ENCODE measurements at places on chromosomes 16 and 17.

DNA sequence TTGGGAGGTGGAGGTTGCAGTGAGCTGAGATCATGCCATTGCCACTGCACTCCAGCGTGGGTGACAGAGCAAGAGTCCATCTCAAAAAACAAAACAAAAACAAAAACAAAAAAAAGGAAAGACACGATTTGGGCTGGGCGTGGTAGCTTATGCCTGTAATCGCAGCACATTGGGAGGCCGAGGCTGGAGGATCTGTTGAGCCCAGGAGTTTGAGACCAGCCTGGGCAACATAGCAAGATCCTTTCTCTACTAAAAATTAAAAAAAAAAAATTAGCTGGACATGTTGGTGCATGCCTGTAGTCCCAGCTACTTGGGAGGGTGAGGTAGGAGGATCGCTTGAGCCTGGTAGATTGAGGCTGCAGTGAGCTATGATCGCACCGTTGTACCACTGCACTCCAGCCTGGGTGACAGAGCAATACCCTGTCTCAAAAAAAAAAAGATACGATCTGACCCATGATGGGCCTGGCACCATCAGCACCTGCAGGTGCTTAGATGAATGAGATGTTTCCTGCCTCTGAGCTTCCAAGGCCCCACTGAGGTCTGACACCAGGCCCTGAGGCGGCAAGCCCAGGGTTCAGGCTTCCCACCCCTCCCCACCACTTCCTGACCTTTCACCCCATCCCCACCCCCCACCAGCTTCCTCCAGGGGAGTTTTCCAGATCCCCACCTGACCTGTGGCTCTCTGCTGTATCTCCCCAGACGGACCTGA, 21.7 kb downstream of the ATP2A1 start:
- no peak for DNase-seq

GRCh38 chr16:11621920-11622651, 35.4 kb upstream of the LITAF start:
- no peak for DNase-seq

- no peak for DNase-seq
Measured at GRCh38 chr17:79045001-79045729, 21.2 kb downstream of the C1QTNF1 start.

DNA sequence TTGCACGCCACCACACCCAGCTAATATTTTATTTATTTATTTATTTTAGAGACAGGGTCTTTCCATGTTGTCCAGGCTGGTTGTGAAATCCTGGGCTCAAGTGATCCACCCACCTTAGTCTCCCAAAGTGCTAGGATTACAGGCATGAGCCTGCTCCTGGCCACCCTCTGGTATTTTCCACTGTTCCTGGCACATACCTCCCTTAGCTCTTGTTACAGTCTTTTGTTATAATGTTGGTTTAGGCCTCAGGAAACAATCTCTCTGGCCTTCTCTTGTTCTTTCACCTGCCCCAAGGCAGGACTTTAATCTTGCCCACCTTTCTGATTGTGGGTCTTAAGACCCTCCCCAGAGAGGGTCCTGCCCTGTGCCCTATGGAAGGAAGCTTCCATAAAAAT, 3.6 kb upstream of the CYTH1 start:
- no peak for DNase-seq

DNA sequence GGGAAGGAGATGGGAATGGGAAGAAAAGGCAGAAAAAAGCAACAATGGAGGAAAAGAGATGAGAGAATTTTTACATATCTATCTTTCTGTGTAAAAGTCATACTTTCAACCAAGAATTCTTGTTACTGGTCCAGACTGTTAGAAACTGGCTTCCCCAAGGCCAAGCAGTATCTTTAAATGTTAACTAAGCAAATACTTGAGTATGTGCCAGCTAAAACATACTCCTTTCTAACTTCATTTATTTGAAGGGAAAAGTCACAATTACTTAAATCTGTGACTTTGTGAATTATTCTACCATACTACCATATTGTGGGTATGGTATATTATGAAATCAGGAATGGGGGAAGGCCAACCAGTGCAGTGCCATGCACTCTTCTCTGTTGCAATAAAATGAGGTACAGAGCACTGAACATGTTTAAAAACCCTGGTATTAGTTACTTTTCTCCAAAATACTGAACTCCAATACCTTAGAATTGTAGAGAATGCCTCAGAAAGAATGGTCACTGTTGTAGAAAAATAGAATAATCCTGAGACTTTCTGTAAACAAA, 92.3 kb upstream of the C17orf78 start:
- DNase-seq = no peak

DNA sequence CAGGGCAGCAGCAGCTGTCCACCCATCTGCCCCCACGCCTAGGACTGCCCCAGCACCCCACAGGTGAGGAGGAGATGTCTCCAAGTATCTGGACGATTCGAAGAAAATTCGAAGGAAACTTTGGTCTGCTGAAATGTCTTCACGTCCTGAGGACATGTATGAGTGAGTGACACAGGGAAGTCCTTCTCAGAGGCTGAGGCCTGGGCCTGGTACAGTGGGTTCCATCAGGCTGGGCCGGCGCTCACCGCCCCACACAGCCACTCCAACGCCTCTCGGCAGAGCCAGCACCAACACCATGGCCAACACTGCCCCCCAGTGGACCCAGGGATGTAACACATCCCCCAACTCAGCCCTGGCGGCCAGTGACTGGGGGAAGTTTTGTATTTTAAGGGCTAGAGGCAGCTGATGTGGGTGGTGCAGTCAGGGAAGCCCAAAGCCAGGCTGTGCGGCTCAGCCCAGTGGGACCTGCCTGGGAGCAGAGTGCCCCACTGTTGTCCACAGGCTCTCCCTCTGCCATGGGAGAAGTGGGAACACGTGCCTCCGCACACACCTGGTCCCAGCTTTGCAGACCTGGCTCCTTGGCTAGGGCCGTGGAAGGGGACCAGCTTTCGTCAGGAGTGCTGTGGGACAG, 55.8 kb upstream of the FASN start:
- DNase-seq = peak; percentile 86

DNA sequence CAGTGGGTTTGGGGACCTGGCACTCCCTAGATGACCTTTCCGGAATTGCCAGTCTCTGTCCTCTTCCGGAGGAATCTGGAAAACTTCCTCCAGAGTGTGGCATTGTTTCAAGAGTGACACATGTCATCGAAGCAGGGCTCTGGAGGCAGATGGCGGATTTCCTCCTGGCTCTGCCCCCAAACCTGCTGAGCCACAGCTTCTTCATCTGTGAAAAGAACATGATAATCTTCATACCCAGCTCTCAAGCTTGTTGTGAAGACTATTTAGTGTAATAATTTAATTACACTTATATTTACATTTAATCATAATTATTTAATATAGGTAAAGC, 19.7 kb upstream of the TEX2 start:
- DNase-seq = peak; percentile 64

DNA sequence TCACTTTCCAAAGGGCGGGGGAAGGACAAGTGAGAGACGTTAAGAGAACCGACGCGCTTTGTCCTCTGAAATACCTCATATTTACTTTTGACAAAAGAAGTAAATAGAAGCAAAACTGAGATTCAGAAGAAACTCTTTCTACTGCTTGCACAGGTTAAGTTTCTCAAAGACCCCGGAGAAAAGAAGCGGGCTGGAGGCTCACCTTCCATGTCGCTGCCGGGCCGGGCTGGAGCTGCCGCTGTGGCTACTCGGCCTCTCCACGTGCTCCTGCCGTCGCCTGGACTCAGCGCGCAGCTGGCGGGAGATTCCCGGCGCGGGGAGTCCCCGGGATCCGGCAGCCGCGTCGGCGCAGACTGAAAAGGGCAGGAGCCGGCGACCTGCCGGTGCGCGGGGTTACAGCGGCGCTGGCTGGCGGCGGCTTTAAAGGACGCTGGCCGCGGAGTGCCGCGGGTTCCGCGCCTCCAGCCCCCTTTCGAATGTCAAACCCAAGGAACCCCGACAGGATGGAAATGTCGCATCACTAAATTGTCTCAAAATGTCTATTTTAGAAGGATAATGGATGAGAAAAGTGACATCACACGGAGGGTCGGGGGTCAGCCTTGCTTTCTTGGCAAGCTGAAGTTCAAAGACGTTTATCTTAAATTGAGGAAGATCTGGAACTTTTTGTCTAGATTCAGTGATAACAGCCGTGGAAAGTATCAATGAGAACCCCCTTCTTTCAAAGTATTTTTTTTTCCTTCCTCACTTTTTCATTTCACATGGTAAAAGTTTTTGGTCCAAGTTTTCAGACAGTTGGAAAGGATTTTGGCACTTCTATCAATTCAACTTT, at the start of gene IKZF3:
Gene IKZF3, minus strand, starts transcription at position 395 of the 829 bp plus-strand sequence. Its CDS starts 186 bp downstream, at position 209.
- peak; percentile 82 for DNase-seq

GRCh38 chr17:64004218-64004770, 6.1 kb downstream of the PRR29 start:
- DNase-seq = no peak

DNA sequence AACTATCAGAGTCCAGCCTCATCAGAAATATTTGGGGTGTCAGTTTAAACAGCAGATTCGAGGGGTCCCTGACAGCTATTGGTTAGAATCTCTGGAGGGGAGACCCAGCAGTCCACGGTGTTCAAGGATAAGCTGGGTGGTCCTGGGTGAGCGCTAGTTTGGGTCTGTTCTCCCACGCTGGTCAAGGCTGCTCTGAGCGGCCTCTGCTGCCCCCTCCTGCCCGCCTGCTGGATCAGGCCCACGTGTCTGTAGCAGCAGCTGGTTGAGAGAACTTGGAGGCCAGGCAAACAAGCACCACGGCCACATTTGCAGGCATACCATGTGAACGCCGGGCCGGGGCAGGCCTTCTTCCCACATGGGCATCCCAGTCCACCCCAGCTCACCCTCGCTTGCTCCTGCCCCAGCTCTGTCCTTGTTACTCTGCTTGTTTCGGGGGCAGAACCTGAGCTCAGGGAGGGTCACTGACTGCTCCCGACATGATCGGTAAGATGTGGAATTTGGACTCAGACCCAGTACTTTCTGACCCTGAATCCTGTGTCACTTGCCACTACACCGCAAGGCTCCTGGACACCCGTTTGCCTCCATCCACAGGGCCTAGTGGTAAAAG, 7.4 kb downstream of the FOXF1 start:
- DNase-seq = peak; percentile 66

GRCh38 chr17:62057696-62058095, 7.4 kb downstream of the MED13 start:
- no peak for DNase-seq

DNA sequence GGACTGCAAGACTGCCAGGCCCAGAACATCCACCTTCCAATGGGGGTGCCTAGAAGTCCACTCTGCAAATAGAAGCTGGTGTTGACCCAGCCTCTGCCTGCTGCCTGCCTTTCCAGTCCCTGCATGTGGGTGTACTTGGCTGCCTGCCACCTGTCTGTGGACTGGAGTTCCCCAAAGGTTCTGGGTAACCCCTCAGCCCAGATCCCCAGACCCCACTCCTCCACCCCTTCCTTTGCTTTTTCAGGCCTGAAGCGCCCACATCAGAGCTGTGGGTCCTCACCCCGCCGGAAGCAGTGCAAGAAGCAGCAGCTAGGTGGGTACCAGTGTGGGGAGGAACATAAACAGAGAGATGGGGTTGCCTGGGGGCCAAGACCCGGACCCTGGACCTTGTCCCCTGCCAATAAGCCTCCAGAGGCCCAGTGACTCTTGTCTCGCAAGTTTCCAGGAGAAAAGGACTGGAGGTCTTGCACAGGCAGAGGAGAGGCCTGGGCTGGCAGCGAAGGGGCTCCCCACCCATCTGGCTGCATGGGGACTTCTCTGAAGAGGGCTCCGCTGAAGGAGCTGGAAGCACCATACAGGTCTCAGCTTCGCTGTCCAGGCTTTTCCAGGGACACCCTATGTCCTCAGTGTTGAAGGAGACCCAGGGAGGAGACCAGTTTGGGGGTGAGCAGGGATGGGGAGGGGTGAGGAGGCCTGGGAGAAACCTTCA, 34.3 kb downstream of the NLRC5 start:
- DNase-seq = no peak

DNA sequence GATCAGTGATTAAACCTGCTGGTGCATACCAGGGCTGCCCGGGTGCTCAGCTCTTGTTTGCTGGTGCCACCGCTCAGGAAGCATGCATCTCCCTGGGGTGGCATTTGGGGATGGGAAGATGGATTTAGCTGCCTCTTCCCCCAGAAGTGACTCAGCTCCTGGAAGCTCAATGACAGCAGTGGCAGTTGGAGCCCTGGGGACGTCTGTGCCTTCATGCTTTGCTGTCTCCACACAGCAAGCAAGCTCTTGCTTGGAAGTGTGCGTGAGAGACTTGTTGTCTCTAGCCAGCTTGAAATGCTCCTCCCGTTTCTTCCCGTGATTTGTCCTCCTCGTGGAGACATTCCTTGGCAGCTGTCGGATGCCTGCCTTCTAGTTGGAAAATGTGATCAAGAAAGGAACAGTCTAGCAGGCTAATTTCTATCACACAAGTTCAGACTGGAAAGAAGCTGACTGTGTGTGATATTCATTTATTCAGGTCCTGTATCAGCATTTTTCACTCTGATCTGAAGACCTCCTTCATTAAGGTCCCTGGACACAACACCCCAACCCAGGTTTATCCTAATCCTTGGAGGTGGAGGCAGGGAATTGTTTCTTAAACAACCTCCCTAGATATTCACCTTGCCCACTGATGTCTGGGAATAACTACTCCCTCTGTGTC, 73.0 kb downstream of the BMERB1 start:
- DNase-seq = no peak

- no peak for DNase-seq
Measured at GRCh38 chr16:54285414-54286089, 1.0 kb downstream of the IRX3 start.

DNA sequence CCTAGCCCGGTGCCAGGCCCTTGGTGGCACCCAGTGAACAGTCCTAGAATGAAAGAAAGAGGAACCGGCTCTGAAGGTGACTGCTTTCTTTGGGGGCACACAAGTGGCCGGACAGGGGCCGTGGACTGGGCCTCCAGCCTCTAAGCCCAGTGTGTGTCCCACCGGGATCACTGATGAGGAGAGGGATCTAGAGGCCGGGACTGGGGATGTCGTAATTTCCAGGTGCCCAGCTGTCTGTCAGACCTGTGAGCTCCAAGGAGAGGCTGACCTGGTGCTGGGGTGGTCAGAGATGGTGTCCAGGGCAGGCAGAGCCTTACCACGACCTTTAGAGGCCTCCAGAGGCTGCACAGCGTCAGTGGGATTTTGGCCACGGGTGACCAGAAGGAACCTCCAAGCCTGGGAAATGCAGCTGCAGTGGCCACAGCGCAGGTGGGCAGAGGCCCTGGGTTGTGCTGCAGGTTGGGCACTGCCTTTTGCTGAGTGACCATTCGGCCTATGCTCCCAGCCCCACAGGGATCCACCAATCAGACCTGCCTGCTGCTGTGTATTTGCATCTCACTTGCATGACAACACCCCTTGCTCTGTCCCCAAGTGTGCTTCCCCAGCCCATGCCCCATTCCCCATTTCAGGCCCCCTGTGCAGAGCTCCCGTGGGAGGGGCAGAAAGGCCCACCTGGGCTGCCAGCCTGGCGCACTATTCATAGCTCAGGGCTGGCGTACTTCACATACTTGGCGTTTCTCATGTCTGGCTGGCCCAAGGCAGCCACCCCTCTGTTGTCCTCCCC, 12.5 kb downstream of the ARHGAP23 start:
- no peak for DNase-seq

- no peak for DNase-seq
Measured at GRCh38 chr17:53607475-53607874, 215.3 kb upstream of the KIF2B start.

- no peak for DNase-seq
Measured at GRCh38 chr16:82024316-82024715, 10.7 kb upstream of the HSD17B2 start.

- DNase-seq = no peak
Measured at GRCh38 chr16:5642436-5642835, 544.8 kb upstream of the EEF2KMT start.

- DNase-seq = peak; percentile 74
Measured at GRCh38 chr17:28334666-28335200, 539 bp downstream of the IFT20 start.

GRCh38 chr17:21066394-21066793, 23.6 kb upstream of the USP22 start:
- no peak for DNase-seq

GRCh38 chr16:77403732-77404131, 31.1 kb downstream of the ADAMTS18 start:
- no peak for DNase-seq

Measured in NCI-H82 (cell line).